ENCODE measurements at places on chromosomes 6 and 20.

DNA sequence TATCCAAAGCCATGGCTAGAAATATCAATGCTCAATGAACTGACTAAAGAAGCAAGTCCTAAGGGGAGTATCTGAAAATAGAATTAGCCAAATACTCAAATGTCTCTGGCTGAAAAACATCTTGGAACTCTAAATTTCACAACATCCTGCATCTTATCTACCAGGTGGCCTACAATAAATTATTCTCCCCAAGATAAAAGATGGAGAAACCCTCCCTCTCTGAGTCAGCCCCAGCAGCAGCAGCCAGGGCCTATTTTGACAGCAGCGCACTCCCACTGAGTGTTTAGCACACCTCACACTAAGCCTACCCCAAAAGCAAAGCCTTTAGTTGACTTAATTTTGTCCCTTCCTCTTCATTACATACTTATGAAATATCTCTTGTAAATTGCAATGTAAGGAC lies 5.9 kb downstream of the CALHM6 start:
- DNase-seq = no peak

- no peak for DNase-seq
Observed at GRCh38 chr6:116022841-116023445, 37.7 kb downstream of the FRK start.

DNA sequence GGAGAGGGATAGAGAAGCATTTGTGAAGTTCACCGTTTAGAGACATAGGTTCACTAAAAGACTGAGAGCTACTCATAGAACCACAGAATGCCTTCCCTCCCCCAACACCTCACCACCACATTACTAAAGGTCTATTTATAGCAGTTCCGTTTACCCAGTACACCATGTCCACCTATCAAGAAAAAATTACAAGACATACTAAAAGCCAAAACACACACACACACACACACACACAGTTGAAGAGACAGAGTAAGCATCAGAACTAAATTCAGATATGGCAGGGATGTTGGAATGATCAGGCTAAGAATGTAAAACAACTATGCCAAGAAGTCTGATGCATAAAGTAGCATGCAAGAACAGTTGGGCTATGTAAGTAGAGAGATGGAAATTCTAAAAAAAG lies 52.3 kb downstream of the SLC22A3 start:
- DNase-seq = no peak

DNA sequence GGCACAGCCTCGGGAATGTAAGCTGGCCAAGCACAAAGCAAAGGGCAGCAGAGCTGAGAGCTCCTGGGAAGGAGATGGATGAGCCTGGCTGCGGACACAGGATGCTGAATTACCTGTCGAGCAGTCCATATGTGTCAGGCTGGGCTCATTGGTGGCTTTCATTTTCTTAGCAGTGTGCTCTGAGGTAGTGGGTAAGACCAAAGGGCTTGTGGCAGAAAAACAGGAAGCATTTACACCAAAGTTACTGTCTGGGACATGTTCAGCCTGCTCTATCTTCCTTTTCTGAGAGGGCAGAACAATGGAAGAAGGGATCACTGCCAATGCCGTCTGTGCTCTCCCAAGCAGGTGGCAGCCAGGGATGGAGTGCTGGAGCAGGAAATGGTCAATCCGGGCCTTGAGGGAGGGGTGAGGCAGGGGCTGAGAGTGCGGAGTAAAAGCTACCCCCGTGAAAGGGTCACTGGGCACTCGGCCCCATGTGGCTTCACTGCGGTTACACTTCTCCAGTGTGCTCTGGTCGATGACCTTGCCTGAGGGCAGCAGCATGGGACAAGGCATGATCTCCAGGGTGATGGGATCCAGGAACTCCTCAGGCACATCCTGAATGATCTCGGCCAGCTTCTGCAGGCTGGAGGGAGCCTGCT lies 36.9 kb upstream of the AVP start:
- no peak for DNase-seq

- DNase-seq = no peak
Observed at GRCh38 chr20:3783068-3783489, 1.8 kb upstream of the SPEF1 start.

- DNase-seq = no peak
Observed at GRCh38 chr6:21601932-21602390, 8.4 kb downstream of the SOX4 start.

- DNase-seq = no peak
Observed at GRCh38 chr6:120211955-120212792, 862.6 kb upstream of the MAN1A1 start.

DNA sequence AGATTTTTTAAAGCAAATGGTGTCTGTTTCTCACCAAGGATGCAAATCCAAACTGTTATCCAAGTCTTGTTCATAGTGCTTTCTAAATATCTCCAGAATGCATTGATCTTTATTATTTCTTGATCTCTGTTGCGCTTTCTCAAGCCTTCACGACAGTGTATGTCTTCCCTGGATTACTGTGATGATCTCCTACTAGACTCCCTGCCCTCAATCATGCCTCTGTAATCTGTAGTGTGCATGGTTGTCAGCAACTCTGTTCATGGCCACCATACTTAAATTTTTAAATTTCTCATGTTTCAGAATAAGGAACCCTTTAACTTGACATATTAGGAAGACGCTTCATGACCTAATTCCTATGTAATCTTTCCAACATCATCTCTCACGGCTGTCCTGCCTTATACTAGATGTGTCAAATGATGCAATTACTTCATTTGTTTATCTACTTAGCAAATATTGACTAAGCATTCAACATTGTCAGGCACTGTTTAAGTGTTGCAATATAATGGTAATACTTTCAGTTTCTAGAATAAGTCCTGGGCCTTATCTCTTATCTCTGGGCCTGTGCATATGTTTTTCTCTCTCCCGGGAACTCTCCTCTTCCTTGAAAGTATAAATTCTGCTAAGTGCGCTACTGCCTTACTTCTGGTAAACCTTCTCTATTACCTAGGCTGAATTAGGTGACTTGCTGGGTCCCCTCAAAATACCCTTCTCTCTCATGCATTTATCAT lies 25.6 kb upstream of the AHI1 start:
- no peak for DNase-seq
